ENCODE measurements at places on chromosomes 3 and 15.

GRCh38 chr3:10645800-10646199 is 140.4 kb upstream of the ATP2B2 start:
- no peak for DNase-seq

DNA sequence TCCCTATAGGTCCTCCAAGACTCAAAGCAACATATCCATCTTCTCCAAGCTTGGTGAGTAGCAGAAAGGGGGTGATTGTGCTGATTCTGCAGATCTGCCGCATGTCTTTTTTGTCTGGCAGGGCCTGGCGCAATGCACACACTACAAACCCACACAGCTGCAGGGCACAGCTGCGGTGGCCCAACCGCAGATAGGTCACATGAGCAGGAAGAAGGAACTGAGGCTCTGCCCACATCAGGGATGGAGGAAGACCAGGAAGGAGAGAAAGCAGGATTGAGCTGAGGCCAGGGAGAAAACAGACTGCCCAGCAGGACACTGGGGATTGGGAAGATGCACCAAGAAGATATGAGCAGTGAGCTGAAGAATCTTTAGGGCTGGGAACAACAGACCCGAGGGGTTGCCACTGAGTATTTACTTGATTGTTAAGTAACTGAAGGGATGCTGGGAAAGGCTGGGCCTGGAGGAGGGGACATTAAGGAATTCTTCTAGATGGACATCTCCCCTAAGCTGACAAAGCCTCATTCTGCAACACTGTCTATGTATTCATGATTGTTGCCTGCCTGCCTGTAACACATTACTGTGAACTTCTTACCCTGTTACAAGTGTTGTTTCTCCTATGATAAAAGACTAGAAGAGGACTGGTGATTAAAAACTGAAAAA is 126.7 kb downstream of the MYLK start:
- no peak for DNase-seq

DNA sequence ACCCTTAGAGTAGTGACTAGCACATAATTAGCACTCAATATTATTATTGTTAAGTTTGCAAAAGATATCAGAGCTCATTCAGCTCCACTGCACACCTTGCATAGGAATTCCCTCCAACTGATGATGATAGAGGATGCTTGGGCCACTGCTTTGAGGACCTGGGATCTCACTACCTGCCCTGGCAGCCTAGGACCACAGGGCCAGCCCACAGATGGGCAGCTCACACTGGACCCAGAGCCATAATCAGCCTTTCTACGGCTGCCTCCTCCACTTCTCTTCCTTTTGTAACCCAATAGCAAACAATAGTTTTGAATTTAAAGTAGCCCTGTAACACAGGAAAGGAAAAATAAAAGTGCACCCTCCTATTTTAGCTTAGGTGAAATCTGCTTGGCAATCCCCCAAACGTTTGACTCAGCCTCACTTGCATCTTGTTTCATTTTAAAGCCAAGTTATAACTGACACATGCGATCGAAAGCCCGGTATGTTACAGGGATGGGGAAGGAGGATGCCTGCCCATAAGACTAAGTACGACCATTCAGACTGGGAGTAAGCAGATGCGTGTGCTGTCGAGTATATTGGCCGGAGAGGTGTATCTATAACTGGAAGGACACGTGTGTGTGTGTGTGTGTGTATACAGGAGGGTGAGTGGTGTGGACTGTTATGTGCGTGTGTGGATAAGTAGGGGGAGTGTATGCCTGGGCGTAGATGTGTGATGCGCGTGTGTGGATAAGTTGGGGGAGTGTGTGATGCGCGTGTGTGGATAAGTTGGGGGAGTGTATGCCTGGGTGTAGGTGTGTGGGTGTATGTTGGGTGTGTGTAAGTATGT is 65.9 kb downstream of the CPN2 start:
- DNase-seq: no peak

- DNase-seq: no peak
Observed at GRCh38 chr15:81916451-81916850, 129.4 kb downstream of the MEX3B start.
